NCI-H2081 (cell line): ENCODE measurements at places on chromosomes 6 and 20.

- no peak for DNase-seq
Measured at GRCh38 chr6:3292431-3293197, 33.9 kb downstream of the PSMG4 start.

DNA sequence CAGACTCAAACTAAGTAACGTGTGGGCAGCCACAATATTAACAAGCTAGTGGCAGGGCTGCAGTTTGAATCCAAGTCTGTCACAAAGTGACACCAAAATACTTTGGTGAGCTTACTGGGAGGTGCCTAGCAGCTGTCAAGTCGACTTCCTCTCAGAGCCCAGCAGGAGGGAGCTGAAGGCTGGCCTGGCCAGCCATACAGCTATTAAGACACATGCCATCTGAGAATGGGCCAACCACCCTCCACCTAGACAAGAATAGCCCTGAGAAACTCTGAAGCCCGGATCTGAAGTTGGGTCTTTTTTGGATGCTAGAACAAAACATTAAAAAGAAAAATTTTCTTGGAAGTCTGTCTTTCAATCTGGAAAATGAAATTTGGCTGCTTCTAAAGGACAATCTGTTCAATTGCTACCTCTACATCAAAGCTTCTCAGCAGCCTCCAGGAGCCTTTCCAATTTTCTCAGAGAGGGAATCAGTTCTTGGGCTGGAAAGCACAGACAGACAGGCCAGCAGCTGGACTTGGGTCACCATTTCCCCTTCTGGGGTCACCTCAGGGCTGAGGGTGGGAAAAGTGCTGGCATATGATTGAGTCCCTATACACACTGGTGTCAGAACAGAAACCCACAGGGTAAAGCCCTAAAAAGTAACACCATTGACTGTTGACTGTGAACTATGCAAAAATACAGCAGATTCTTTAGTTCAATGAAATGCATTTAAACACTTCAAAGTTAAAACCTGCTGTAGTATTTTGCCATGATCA is 42.9 kb downstream of the UQCC1 start:
- DNase-seq: no peak

DNA sequence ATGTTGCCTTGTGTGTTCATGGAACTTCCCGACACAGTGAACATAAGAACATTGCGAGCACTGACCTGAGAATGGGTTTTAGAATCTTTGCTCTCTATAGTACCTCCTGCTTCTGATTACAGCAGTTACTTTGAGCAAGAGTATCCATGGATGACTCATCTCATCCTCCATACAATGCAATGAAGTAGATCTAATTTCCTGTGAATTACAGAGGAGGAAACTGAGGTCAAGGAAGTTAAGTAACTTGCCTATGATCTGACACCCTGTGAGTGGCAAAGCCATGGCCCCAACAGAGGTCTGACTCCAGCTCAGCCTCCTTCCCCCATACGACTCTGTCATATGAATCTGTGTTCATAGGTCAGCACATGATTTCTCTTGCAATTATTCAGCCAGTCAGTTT is 518.1 kb downstream of the TFAP2A start:
- DNase-seq: no peak

DNA sequence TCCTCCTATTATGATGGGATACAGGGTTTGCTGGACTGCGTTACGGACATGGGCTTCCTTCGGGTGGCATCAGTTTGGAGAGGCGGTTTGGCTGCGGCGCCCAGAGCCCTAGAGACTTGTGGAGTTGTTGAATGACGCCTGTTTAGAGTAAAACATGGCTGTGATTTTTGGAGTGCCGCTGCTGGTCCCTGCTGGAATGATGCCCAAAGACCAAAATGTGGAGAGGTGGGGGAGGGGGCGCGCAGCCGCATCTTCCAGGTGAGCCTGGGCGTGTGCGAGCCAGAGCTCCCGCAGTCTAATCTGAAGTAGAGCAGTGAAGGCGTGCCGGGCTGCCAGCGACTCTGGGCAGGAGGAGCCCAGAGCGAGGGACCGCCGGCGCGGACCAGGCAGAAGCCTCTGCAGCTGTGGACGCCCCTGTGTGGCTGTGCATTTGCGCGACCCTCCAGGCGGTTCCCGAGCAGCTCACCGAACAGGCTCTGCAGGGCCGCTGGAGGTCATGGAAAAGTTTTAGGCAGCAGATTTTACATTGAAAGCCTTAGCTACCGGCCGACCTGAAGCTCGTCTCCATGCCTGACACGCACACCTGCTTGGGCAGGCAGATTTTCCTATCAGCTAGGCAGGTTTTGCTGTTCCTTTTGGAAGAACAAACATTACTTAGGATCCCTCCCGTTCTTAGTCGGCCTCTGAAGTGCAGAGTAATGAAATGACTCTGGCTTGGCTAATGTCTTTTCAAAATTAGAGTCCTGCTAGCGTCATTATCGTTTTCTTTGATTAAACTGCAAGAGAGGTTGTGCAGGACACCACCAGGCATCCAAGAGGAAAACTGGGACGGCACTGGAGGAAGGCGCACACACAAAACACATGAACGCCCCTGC is 298.2 kb downstream of the PHACTR1 start:
- no peak for DNase-seq

DNA sequence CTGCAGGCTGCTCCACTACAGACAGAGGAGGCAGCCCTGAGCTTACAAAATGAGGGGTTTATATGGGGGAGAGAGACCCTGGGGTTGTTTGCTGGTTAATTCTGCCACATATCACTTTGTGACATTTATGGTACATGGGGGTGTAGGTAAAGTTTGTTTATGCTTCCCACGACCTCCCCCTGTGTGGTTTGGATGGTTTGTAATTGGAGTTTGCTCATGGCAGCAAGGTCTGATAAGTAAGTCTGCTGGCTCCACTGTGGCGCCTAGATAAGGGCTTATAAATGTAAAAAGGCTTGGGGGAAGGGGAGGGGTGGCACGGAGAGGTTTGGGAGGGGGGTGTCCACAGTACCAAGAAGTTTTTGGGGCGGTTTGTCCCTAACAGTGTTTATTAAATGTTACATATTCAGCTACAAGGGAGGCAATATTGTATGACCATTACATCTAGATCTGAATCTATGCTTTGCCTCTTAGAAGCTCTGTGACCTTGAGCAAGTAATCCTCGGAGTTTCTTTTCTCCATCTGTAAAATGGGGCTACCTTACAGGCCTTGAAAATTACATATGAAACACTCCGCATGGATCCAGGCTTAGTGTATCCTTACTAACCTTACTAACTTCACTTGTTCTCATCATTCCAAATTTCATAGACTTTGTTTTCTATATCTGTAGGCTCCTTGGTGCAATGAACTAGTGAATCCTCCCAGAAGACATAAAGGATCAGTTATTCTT is 204.8 kb upstream of the NOX3 start:
- DNase-seq: no peak

- DNase-seq: no peak
Measured at GRCh38 chr20:61584851-61585250, 332.8 kb downstream of the CDH4 start.

DNA sequence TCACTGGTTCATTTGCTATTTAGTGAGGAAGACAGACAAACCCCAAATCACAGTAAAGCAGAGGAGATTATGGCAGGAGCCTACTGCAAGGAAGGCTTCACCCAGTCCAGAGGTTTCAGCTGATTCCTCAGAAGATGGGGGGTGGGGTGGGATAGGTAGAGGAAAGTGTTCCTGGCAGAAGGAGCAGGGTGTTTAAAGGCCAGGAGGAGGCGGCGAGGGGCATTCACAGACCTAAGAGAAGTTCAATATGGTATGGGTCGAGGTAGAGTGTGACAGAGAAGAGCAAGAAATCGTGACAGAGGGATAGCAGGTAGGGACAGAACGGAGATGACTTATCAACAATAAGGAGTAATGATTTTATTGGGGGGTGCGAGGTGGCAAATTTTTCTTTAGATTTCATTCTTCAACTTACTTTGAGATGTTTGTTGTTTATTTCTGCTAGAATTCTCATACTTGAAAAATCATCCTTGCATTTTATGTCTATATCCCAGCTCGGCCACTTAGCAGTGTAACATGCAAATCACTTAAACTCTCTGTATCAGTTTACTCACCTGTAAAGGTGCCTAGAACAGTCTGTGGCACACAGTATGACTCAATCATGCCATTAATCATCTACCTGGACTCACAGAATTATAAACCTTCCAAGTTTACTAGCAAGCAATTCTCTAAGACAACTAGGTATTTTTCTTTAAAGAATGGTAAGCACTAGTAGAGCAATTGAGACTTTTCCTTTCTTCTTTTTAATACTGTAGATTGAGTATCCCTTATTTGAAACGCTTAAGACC is 176.7 kb downstream of the REV3L start:
- DNase-seq: no peak
